ENCODE measurements at places on chromosomes 3 and 15. TPM values are rescaled to one million over a fixed set of nuclear protein-coding genes. Genes with fewer than 3 reads are reported as not detected.

- DNase-seq, result no peak
Measured at GRCh38 chr3:53547327-53547726, 52.9 kb downstream of the CACNA1D start.

GRCh38 chr3:13086531-13086981 is 13.3 kb upstream of the IQSEC1 start:
- no peak for DNase-seq

- DNase-seq, result no peak
Measured at GRCh38 chr15:99423186-99424130, 142.3 kb upstream of the MEF2A start.

GRCh38 chr15:52788099-52788986 is 1.8 kb downstream of the ONECUT1 start:
- DNase-seq, result no peak

DNA sequence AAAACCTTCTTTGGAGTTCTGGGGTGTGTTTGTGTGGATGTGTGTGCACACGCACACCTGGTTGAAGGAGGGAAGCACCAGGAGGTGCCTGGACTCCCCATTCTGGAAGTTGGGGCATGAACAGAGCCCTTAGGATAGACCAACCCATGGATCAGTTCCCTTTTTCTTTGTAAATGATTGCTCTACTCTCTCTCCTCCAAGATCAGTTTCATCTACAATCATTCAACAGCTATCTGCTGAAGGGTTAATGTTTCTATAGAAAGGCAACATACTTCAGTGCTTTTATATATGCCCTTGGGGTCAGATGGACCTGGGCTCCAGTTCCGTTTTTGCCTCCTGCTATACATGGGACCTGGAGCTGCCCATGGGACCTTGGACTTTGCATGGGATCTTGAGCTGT is 352.1 kb upstream of the CFAP20DC start:
- no peak for DNase-seq

DNA sequence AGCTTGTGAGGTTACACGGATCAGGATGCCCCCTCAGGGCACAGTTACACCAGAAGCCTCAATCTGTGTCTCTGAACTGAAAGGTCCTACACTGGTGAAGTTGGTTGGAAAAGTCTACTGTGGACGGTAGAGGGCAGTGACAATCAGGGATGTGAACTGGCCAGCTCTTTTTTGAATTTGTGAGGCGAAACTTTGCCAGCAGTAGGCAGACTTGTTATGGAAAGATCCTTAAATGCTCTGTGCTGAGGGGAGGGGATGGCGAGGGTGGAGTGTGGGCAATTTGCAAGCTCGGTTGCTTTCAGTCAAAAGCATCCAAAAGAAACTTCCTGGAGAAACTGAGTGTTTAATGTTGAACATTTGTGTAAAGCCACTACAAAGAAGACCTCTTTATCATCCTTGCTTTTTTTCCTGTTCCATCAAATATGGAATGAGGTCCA is 127.4 kb upstream of the ABHD17C start:
- peak; percentile 49 for DNase-seq

The C3orf80 gene
- total RNA-seq, result 0.44 TPM

The VEPH1 gene
- 8.8 TPM for total RNA-seq

GRCh38 chr15:86870846-86871245 is 791.2 kb downstream of the AGBL1 start:
- no peak for DNase-seq

DNA sequence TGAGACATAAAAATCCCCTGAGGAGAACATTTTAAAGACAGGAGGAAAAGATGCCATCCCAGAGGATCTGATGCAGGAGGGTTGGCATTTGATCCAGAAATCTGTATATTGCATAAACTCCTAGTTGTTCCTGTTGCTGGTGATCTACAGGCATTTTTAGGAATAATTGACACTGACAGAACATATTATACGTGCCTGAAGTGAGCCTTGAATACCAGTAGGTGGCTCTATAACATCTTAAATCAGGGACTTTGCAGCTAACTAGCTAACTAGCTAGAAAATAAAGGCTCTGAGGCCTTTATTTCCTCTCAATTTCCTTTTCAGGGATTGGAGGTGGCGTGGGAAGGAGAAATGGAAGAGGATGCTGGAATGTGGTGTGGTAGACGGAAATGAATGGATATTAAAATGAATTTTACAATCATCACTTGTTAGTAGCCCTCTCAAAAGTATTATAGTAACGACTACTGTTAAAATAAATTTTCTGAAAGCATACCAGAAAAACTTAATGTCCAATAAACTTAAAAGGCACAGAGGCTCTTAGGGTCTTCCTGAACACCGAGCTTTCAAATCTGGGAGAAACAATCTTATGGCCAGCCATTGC is 73.8 kb upstream of the ZBED2 start:
- no peak for DNase-seq

DNA sequence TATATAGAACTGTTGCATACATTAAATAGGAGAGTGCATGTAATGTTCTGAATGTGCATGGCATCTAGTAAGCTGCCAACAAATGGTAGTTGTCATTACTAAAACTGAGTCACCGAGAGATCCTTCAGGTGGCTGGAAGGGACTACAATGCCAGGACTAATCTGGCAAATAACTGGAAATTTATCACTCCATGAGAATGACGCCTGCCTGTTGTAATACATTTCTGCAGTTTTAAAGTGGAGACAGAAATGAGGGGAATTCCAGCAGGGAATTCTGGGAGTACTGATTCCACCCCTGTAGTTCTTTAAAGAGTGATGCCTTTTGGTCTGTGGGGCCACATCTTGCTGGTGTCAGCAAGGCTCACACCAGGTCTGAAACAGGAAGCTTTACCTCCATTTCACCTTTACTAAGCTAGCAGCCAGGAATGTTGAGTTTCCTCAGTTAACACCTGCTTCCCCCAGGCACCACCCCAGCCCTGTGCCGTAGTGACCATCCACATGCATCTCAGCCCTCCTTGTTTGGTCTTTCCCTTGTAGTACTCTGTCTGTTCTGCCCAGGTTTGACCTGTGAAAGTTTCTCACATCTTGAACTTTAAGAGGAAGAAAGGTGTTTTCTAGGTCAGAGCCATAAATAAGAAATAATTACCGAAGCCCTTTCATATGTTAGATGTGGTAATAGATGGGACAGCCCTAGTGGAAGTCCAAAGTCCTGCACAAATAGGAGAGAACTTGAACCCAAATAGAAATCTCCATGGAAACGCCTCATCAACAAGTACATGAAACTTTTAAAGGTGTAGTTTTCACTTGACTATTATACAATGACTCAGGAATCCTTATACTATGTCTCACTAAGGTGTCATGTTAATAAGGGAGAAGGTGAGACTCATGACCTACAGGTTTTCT is 56.7 kb upstream of the LMOD3 start:
- DNase-seq, result no peak

DNA sequence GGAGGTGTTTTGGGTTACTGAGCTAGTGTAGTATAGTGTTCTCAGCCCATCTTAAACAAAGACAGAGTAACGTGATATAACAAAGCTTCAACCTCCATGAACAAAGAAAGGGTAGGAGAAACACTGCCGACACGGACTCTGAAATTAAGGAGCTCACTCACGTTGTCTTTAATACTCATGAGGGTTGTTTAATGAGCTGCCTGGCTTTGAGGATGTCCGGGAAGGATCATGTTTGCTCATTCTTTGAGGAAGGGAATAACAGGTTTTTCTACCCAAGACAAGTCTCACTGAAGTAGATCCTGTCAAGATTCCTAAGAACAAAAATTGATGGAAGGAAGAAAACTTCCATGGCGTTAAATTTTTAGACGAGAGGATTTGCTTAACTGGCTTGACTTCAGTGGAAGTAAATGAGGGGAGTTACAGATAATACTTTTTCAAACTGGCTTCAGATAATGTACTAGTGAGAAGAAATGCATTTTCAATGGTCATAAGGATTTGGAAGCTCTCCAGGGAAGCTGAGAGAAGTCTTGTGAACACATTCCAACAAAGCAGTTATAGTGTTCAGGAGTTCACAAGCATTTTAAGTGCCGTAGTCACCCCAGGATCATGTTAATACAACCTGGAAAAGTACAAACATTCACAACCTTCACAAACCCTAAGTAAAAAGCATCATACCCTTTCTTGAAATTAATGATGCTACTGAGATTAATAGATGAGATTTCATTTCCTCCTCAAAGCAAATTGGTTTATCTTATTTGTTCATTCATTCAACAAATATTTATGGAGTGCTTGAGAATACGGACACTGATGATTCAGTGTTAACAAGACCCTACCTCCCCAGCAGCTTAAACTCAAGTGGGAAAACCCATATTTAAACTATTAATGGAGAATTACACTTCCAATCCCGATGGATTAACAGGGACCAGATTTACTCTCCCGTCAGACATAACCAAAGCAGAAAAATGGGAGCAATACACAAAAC is 101.5 kb downstream of the SHQ1 start:
- no peak for DNase-seq

DNA sequence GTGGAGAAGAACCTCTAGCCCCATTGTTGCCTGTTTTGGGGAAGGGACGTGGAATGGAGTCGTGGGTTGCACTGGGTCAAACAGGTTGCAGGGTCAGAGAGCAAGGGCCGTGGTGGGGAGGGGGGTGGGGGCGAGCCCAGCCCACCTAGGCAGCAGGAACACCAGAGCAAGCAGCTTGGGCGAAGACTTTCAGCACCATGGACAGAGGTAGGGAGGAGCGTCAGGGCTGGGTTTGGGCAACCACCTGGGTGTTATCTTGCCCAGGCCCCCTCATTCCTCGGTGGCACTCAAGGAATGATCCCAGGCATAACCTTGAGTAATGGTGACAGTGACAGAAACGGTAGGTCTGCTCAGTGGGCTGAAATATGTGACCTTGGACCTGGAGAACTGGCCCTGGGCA is 45.9 kb upstream of the TMEM115 start:
- peak; percentile 49 for DNase-seq

DNA sequence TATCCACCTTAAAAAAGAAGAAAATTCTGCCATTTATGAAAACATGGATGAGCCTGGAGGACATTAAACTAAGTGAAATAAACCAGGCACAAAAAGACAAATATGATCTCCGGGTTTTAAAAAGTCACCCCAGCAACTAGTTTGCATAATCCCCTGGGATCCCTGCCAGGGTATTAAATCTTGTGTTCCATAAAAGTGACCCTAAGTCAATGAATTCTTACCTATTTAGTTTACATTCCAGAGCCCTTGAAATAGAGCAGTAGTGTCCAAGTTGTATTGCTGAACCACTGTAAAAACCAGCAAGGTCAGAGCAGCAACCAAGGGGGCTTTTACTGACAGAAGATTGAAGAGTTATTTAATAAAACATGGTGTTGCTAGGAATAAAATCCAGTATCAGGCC is 716.8 kb upstream of the BCHE start:
- DNase-seq, result no peak

The GOLGA8M gene
- total RNA-seq, result 0.82 TPM

DNA sequence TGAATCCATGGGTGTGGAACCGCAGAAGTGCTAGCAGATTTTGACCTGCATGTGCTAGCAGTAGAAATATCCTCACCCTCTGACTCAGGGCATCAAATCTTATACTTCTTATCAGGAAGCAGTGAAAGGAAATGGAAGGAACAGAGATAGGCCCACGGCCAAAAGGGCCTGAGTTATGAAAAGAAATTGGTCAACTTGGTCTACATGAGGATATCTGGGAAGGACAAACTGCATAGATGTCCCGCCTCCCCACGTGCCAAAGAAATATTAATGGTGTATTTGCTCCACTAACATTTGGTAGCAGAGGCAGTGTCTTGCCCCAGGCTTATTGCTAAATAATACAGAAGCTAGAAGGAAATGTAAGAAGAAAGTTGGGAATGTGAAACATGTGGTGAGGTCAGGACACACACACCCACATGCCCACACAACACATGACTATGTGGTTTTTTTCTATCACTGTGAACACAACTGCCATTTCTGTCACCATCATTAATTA is 93.6 kb upstream of the COL8A1 start:
- no peak for DNase-seq
